NCI-H1694 (cell line): ENCODE measurements at places on chromosomes 12 and 14.
A peak's percentile ranks its signal among the peaks of the same experiment; 100 is the strongest.

DNA sequence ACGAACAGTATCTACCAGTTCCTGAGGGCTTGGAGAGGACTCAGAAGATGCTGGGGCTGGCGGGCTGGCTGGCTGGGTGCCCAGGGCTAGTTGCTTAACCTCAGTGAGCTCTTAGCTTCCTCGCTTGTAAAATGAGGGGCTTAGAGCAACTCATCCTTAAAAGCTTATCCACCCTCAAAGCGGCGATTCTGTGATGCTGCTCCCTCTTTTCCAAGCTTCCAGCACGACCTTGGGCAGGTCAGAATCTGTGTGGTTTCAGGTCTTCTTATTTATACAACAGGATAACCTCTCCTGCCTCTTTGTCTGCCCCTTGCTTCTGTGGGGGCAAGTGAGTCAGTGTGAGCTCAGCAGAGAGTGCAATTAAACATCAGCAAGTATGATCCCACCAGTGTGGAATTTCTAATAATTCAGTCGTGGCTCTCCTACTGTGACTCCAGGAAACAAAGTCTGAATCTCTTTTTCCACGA lies 281.8 kb downstream of the KSR2 start:
- DNase-seq = no peak

GRCh38 chr14:89000007-89000942 lies 175.8 kb downstream of the TTC8 start:
- DNase-seq = no peak

DNA sequence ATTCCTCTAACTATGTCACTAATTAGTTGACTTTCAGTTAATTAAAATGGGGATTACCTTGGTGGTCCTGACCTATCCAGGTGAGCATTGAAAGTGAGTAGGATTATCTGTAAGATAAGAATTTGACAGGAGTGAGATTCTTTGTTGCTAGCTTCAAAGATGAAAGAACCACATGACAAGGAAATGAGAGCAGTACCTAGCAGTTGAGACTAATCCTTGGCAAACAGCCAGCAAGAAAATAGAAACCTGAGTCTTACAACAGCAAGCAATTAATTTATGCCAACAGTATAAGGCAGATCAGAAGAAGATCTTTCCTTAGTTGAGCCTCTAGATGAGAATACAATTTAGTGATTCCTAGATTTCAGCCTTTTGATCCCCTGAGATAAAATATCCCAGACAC lies 1058.4 kb downstream of the LRFN5 start:
- DNase-seq = no peak

- DNase-seq = no peak
Observed at GRCh38 chr14:35959835-35960234, 133.7 kb downstream of the BRMS1L start.

GRCh38 chr12:3572560-3572959 lies 81.6 kb downstream of the PRMT8 start:
- peak; percentile 34 for DNase-seq

DNA sequence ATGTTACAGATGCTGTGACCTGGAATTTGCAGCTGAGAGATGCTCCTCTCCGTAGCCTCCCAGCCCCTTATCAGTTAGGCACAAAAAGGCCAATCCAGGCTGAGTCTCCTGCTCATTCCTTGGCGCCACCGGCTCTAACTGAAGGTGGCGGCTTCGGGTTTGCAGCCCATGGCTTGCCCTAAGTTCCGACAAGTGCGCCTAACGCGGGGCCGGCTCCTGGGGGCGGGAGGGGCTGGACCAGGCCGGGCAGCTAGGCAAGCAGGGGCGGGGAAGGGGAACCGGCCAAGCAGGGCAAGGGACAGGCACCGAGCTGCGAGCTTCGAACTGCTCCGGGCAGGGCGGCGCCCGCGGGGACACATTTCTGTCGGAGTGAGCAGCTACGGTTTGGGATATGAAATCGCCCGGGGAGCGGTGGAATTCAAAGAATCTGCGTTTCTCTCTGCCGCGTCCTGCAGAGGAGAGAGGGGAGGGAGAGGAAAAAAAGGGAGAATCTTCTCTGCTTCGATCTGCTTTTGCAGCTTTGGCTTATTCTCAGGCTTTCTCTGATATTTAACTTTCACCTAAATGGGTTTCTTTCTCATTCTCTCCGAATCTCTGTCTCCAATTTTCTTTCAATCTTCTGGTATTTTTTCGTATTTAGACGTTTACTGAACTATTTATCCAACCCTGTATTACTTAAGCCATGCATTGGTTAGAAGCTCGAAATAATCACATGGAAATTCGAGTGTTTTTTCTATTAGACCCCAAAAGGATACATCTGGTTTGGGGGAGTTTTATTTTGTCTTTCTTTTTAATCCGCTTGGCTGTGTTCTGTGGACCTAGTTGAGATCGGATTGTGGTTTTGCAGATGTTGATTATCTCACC lies 1.6 kb upstream of the HOXC12 start:
- no peak for DNase-seq

GRCh38 chr12:85740186-85740585 lies 96.0 kb downstream of the RASSF9 start:
- DNase-seq = no peak

GRCh38 chr14:94557327-94557726 lies 3.9 kb upstream of the SERPINA4 start:
- DNase-seq = no peak

DNA sequence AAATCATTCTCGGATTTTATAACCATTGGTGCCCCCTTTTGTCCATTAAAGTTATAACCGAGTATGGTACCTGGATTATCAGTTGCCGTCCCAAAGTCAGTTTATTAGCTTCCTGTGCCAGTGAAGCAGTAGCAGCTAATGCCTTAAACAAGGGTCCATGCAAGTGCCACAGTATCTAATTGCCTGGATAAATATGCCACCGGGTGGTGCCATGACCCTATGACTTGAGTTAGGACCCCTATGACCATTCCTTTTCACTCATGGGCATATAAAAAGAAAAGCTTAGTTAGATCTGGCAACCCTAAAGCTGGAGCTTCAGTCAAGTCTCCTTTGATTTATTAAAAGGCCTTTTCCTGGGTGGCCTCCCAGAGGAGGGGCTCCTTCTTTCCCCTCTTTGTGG lies 1314.6 kb downstream of the TMEM121 start:
- DNase-seq = no peak

GRCh38 chr14:25518364-25518763 lies 468.4 kb upstream of the STXBP6 start:
- DNase-seq = no peak

DNA sequence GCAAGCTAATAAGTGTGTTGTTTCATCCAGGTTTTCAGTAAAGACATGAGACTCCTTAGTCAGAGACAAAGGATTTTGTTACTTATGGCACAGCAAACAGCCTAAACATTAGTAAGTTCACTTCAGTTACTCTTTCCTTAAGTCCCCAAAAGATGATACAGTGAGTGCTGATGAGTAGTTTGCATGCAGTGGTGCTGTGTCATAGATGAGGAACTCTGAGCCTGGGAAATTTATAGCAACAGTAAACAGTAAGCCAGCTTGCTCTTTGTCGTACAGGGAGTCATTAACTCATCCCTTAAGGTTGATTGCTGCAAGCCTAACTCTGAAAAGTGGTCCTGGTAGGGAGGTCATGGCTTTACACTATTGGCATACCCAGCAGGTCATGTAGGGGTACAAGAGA lies 208.6 kb upstream of the OR4E1 start:
- DNase-seq = no peak

DNA sequence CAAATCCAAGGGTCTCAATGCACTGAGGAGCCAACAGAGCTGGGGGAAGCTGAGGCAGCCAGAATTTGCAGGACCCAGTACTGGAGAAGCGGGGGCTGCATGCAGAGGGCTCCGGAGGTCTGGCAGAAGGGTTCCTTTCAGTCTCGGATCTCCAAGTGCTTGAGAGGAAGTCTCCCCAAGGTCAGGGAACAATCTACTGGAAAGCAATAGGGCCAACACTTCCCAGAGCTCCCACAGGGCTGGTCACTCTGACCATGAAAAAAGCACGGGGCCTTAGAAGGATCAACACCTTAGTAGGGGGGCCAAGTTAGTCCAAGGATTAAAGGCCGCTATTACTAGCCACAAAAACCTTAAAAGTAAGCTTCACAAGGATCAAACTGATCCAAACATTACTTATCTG lies 31.7 kb downstream of the SPPL3 start:
- no peak for DNase-seq

DNA sequence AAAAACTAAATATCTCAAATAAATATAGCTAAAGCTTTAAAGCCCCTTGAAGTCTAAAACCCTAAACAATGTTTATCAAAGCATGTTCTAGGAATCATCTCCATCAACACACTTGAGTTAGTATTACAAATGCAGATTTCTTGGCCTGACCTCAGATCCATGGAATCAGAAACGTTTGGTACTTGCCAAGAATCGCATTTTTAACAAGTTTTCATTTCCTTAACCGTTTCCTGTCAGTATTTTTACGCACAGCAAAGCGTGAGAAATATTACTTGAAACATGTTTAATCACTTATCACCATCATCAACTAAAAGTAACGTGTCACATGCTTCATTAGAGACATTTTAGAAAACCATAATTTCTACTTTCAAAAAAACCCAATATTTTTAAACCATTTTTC lies 9.7 kb downstream of the SLCO1C1 start:
- no peak for DNase-seq
